ENCODE measurements at places on chromosomes 1 and 21.

DNA sequence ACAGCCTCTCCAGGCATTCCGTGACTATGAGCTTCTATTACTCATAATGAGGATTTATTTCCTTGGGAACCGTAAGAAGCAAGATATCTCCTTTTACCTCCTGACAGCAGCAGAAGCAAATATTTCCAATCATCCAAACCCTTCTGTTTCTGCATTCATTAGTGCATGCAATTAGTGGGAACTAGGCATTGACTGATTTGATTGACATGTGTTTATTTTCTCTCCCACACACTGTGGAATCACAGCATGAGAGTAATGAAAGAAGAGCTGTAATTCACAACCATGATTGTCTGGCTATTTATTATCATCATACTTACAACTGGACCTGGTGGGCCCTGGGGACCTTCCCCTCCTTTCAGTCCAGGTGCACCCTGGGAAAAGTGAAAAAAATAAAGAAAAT is 146.8 kb downstream of the COL11A1 start:
- DNase-seq: no peak

DNA sequence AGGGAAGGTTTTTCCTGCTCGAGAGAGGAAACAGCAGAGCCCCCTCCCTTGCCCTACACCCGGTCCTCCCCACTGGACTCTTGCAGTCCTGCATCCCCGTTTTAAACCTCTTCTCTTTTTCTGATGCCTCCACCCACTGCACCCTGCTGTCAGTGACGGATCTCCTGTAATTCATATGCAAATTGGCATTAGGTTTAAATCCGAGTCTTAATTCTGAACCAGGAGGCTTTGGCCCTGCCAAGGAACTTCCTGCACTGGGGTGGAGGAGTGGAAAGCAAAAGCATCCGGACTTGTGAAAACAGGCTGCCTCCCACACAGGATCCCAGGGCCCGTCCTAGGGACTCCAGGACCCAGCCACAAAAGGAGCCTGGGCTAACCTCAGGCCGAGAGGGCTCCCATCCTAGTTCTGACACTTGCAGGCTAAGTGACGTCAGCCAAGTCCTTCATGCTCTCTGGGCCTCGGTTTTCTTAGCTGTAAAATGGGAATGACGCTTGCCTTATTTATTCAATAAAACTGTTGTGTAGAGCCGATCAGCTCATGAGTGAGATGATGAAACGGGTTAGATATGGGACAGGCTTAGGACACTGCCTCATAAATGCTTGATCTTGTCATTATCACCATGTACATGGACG is 613.3 kb downstream of the AJAP1 start:
- DNase-seq: peak; percentile 62

- no peak for DNase-seq
Measured at GRCh38 chr21:25885405-25885804, 150.6 kb downstream of the GABPA start.

- no peak for DNase-seq
Measured at GRCh38 chr1:181430015-181430885, 53.1 kb upstream of the CACNA1E start.

GRCh38 chr1:78570539-78570938 is 49.7 kb upstream of the IFI44L start:
- DNase-seq: no peak

- no peak for DNase-seq
Measured at GRCh38 chr1:204885790-204886189, 15.1 kb downstream of the NFASC start.

Data from ELF-1 (cell line).